ENCODE measurements at places on chromosomes 2 and 18. TPM values are rescaled to one million over a fixed set of nuclear protein-coding genes. Genes with fewer than 3 reads are reported as not detected.

GRCh38 chr2:114610677-114611076 is 168.2 kb downstream of the DPP10 start:
- DNase-seq: no peak
- H3K27ac ChIP-seq: no peak overlapping the region
- H3K27me3 ChIP-seq: no peaks in the 10 kb centered on the region
- H3K4me1 ChIP-seq: no peaks in the 10 kb centered on the region

DNA sequence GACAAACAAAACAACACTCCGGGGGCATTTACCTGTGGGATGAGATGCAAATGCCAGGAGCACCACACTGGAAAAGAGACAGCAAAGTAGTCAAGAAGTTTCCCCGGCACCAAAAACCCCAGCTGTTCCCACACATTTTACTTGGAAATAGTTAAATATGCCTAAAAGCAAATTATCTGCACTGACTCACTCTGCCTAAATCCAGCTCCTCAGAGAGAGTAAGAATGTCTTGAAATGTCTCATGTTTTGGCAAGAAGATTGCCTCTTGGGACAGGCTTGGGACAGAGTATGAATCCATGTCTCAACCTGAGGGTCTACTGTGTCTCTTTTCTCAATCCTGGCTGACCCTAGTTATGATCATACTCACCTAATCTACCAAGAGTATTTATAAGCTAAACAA is 87.5 kb upstream of the RIOK3 start:
- no peak overlapping the region for H3K4me3 ChIP-seq
- H3K27ac ChIP-seq: no peak overlapping the region
- no peaks in the 10 kb centered on the region for H3K27me3 ChIP-seq

GRCh38 chr2:219495531-219496122 is 3.1 kb upstream of the GMPPA start:
- H3K27me3 ChIP-seq: peaks cover 55% of the 10 kb centered on the region
- H3K4me3 ChIP-seq: no peak overlapping the region
- H3K4me1 ChIP-seq: peaks cover 38% of the 10 kb centered on the region
- no peak overlapping the region for H3K27ac ChIP-seq
- DNase-seq: peak; percentile 66

DNA sequence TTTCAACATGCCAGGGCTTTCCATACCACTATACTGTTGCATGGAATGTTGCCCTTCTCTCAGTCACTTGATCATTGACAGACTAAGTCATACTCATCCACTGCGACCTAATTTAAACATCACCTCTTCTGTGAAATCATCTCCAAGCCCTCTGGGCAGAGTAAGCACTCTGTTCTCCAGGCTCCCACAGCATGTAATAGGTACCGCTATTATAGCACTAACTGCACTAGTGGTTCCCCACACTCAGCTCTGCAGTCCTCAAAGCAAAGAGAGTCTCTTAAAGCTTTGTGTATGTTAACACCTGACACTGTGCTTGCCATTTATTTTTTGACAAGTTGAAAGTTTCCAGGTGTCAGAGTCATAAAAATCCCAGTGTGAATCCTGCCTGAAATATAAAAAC is 947.2 kb downstream of the ERBB4 start:
- no peaks in the 10 kb centered on the region for H3K36me3 ChIP-seq
- H3K4me1 ChIP-seq: no peaks in the 10 kb centered on the region
- no peak overlapping the region for H3K27ac ChIP-seq
- H3K27me3 ChIP-seq: no peaks in the 10 kb centered on the region

DNA sequence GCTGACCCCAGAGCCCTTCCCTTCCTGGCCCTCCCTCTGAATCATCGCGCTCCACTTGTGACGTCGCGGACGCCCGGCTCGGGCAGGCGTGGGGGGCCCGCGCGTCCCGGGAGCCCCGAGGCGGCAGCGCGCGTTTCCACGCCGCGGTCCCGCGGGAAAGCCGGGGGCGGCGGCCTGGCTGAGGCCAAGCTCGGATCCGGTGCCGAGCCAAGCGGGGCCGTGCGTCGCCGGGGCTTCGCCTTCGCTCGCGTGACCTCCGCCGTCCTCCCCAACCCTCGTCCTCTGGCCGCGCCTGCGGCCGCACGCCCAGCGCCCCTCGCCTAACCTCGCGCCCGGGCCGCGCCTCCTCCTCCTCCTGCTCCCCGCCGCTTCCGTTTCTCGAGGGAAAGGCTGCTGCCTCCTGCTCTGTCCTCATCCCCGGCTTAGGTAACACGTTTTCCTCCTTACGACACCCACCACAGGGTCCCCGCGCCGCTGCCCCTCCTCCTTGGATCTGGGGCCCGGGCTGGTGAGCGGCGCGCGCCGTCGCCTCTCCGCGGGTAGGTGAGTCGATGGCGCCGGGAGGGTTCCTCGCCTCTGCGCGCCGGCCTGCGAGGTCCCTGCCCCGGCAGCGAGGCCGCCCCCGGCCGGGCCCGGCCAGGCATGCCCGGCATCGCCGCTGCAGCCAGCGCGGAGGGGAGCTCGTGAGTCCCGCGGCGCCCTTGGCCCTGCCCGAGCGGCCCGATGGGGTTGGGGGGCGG is at the start of gene INPP1:
INPP1 (plus strand) TSS at position 54 of the 740 bp plus-strand sequence. CDS start 16,514 bp downstream, outside the sequence.
- peak; percentile 57 for DNase-seq
- H3K27ac ChIP-seq: no peak within 1 kb of the TSS
- H3K36me3 ChIP-seq: no peaks in the 10 kb centered on the region
- peaks cover 11% of the 10 kb centered on the region for H3K4me1 ChIP-seq
- no peaks in the 10 kb centered on the region for H3K27me3 ChIP-seq

Gene SERPINB4
- not detected for polyA plus RNA-seq

Gene CYP1B1
- polyA plus RNA-seq: 0.31 TPM

- peaks cover 5% of the 10 kb centered on the region for H3K27me3 ChIP-seq
- no peak overlapping the region for H3K4me3 ChIP-seq
- H3K27ac ChIP-seq: no peak overlapping the region
- H3K4me1 ChIP-seq: peaks cover 28% of the 10 kb centered on the region
- H3K36me3 ChIP-seq: no peaks in the 10 kb centered on the region
Measured at GRCh38 chr2:240456447-240457222, 21.2 kb downstream of the GPC1 start.

GRCh38 chr2:173997269-173997668 is 32.1 kb upstream of the SP3 start:
- no peaks in the 10 kb centered on the region for H3K27me3 ChIP-seq
- peak; percentile 86 for DNase-seq
- H3K4me3 ChIP-seq: no peak overlapping the region
- H3K27ac ChIP-seq: peak overlapping the region; percentile 58
- H3K4me1 ChIP-seq: peaks cover 22% of the 10 kb centered on the region

- no peaks in the 10 kb centered on the region for H3K27me3 ChIP-seq
- no peak overlapping the region for H3K27ac ChIP-seq
- peak overlapping the region; percentile 24 for H3K4me3 ChIP-seq
- no peaks in the 10 kb centered on the region for H3K36me3 ChIP-seq
- DNase-seq: peak; percentile 21
Measured at GRCh38 chr2:96923810-96924774, 54.2 kb upstream of the SEMA4C start.

Gene COPS8
- 21.7 TPM for polyA plus RNA-seq

DNA sequence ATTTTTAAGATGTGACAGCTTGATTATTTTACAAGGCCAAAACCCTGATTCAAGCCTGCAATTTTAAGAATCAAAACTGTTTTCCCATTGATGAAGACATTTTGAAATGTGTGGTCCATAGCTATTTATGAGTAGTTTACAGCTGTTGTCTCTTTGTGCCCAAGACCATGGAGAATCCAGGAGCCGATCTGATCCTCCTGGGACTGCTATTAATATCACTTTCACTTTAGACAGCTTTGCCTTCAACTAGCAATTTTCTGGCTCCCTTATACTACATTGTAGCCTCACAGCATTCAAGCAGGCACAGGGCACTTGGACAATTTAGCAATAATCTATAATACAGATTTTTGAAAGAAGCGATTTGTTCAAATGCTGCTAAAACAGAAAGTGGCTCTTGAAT is 172.9 kb downstream of the SLC8A1 start:
- no peaks in the 10 kb centered on the region for H3K36me3 ChIP-seq
- peaks cover 16% of the 10 kb centered on the region for H3K4me1 ChIP-seq
- no peak for DNase-seq
- H3K27me3 ChIP-seq: no peaks in the 10 kb centered on the region
- H3K4me3 ChIP-seq: no peak overlapping the region
- H3K27ac ChIP-seq: no peak overlapping the region

Gene THSD7B
- not detected for polyA plus RNA-seq

- H3K27me3 ChIP-seq: no peaks in the 10 kb centered on the region
- DNase-seq: no peak
- peaks cover 32% of the 10 kb centered on the region for H3K36me3 ChIP-seq
Measured at GRCh38 chr2:3581367-3582262, 6.6 kb downstream of the RPS7 start.

- H3K27me3 ChIP-seq: no peaks in the 10 kb centered on the region
- no peak for DNase-seq
- no peaks in the 10 kb centered on the region for H3K4me1 ChIP-seq
- no peak overlapping the region for H3K4me3 ChIP-seq
- no peak overlapping the region for H3K27ac ChIP-seq
Measured at GRCh38 chr2:121489284-121489683, 41.4 kb upstream of the RNU4ATAC start.

- H3K4me1 ChIP-seq: no peaks in the 10 kb centered on the region
- no peak for DNase-seq
- H3K27ac ChIP-seq: no peak overlapping the region
- no peak overlapping the region for H3K4me3 ChIP-seq
- H3K27me3 ChIP-seq: no peaks in the 10 kb centered on the region
Measured at GRCh38 chr2:23904692-23905091, 22.2 kb downstream of the ATAD2B start.

GRCh38 chr18:76914314-76914713 is 92.0 kb downstream of the ZNF236 start:
- no peak overlapping the region for H3K27ac ChIP-seq
- no peak for DNase-seq
- H3K4me3 ChIP-seq: no peak overlapping the region
- peaks cover 6% of the 10 kb centered on the region for H3K36me3 ChIP-seq

Gene FAM117B
- 14.1 TPM for polyA plus RNA-seq

- no peaks in the 10 kb centered on the region for H3K27me3 ChIP-seq
- no peak for DNase-seq
- H3K4me1 ChIP-seq: peaks cover 5% of the 10 kb centered on the region
- H3K4me3 ChIP-seq: no peak overlapping the region
- no peaks in the 10 kb centered on the region for H3K36me3 ChIP-seq
Measured at GRCh38 chr2:101157272-101157671, 6.1 kb upstream of the TBC1D8 start.

Measured in B cell (primary cell).